Stimulated activated CD8-positive, alpha-beta memory T cell treated with anti-CD3 and anti-CD28 coated beads, Interleukin-12 subunit alpha, Interleukin-12 subunit beta, amount 100 ng/mL, for 1 hour (primary cell): ENCODE measurements at places on chromosomes 4 and X.

DNA sequence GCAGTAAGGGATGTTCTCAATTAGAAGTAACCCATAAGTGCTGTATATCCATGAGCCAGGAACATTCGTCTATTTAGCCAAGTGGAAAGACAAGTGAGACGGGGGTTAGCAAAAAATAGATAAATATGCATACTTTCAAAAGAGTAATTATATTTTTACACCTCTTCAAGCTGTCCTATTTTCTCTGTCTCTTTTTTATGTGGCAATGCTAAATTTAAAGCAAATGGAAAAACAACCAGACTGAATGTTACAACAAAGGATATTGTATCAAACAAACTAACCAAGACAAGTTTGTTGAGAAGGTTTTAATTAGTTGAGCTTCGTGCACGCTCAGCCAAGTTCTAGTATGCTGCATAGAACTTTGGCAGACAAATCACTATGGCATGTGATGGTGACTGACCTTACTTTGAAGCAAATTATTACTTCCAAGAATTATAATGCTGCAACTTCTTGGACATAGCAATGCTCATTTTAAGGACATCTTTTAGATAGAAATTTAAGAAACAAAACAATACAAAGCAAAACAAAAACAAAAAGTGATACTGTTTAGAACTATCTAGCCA lies 61.4 kb upstream of the TMEM150C start:
- DNase-seq = no peak

DNA sequence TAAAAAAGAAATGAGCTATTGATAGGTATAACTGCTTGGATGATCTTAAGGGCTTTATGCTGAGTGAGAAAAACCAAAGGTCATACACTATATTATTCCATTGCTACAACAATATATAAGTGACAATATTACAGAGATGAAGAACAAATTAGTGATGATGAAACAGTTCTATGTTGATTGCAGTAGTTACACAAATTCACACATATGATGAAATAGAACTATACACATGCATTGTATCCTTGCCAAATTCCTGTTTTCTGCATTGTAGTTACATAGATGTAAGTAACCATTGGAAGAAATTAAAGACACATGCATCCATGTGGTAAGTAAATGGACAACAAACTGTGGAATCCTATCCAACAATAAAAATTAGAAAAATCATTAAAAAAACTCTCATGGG lies 76.5 kb downstream of the CENPC start:
- DNase-seq = no peak

DNA sequence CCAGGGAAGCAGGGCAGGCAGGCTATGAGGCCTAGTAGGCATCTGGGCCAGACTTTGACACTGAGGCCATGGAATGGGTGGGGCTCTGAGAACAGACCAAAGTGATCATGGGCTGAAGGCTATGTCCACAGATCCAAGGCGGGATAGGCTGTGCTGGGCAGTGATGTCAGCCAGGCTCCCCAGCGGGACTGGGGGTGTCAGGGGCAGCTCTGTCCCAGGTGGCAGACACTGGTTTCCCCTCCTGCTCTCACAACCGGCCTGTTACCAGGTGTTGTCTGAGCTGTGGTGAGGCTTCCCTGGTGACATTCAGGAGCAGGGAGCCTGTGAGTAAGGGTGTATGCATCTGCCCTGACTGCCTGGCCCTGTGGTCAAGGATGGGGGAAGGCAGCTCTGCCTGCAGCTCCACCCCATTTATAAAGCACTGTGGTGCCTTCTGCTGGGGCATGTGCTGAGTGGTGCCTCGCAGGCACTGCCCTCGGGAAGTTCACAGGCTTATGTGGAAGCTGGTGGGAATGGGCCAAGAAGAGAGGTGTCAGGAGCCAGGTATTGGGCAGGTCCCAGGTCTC lies 2.9 kb downstream of the IL9R start:
- DNase-seq = no peak

- no peak for DNase-seq
These were observed 74.4 kb downstream of the MSN start for GRCh38 chrX:65741823-65742222.

DNA sequence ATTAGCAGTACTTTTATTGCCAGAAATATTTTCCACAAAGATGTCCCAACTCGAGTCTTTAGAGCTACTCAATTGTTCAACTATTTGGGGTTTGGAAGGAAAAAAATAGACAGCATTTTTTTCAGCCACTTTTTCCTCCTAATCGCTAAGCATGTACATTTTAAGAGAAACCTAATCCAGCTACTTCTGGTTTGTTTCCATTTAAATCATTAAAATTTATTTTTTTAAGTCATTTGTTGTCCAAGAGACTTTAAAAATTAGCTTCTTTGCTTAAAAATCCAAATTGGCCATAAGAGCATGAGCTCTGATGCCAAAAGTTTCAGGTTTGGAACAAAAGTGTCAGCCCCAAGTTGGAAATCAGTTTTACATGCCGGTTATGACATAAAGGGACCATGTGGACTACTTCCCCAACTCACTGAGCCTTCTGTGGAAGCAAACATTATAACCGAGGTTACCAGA lies 186.3 kb upstream of the INTU start:
- no peak for DNase-seq

DNA sequence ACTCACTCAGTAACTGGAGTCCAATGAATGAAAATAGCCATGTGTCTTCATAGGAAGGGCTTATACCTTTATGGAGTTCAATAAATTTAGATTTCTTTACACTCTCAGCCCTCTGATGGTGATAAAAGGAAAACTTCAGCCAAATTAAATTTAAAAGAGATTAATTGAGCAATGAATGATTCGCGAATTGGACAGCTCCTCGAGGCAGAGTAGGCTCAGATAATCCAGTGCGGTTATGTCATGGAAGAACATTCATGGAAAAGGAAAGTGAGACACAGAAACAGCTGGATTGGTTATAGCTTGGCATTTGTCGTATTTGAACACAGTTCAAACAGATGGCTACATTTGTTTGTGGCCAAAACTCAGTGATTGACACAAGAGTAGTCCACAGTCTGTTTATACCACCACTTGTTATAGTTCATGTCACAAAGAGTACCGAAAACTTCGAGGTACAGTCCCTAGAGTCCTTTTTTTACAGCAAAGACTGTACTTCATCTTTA lies 54.6 kb upstream of the TACR3 start:
- no peak for DNase-seq

- DNase-seq = no peak
These were observed 25.9 kb downstream of the SLC25A43 start for GRCh38 chrX:119424999-119425398.

DNA sequence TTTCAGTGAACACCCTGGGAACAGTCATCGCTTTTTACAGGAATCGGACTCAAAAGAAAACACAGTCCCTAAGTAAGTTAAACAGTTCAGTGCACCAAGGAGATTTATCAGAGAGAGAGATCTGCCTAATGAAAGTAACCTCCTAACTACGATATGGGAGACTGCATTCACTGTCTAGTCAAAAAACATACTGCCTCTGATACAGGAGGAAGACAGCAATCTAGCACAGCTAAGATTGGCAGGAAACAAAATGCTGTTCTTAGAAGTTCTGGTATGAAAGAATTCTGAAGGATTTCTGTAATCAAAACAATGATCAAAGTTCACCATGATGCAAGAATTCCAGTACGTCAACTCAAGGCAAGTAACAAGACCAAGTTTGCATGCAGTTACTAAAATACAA lies 92.8 kb downstream of the MAML3 start:
- no peak for DNase-seq

GRCh38 chr4:109559625-109559982 lies 442 bp upstream of the MCUB start:
- no peak for DNase-seq
